ENCODE measurements at places on chromosomes 3 and 15. TPM values are rescaled to one million over a fixed set of nuclear protein-coding genes. Genes with fewer than 3 reads are reported as not detected.
A peak's percentile ranks its signal among the peaks of the same experiment; 100 is the strongest.

- DNase-seq: no peak
These were observed 77.8 kb downstream of the B3GNT5 start for GRCh38 chr3:183330881-183331280.

- DNase-seq: no peak
These were observed 1693.9 kb downstream of the SI start for GRCh38 chr3:163384383-163384782.

Gene SLC22A13
- 4.4 TPM for polyA plus RNA-seq

Gene CFAP20DC
- polyA plus RNA-seq: 5.4 TPM

DNA sequence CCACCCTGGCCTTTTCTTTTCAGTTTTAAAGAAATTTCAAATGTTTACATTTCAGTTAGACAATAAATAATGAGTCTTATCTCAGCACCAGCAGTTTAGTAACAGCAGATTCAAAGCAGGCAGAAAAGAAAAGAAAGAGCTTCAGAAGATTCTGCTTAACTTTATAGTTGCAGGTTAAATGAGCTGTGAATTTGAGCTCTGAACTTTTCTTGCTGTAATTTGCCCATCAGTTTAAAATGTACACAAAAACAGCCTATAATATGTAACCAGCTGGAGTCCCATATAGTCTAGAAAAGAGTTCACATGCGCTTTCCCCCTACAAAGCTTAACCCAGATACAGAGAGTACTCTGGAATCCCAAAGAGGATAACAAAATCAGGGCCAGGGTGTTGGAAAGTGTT, 59.7 kb upstream of the SIAH2 start:
- DNase-seq: no peak

DNA sequence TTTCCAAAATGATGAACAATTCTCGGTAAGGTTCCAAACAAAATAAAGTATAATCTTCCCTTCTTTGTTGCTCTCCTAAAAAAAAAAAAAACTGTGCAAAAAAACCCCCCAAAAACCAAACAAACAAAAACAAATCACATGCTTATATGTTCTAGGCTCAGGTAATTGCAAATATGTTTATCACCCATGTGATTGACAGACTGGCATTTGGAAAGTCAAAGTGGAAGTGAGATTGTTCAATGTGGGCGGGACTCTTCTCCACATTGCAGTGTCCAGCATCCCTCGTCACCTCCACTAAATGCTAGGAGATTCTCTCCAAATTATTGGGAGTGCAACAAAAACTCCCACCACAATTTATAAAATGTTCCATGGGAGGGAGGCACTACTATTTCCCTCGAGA, 57.6 kb upstream of the CACNA1D start:
- no peak for DNase-seq

DNA sequence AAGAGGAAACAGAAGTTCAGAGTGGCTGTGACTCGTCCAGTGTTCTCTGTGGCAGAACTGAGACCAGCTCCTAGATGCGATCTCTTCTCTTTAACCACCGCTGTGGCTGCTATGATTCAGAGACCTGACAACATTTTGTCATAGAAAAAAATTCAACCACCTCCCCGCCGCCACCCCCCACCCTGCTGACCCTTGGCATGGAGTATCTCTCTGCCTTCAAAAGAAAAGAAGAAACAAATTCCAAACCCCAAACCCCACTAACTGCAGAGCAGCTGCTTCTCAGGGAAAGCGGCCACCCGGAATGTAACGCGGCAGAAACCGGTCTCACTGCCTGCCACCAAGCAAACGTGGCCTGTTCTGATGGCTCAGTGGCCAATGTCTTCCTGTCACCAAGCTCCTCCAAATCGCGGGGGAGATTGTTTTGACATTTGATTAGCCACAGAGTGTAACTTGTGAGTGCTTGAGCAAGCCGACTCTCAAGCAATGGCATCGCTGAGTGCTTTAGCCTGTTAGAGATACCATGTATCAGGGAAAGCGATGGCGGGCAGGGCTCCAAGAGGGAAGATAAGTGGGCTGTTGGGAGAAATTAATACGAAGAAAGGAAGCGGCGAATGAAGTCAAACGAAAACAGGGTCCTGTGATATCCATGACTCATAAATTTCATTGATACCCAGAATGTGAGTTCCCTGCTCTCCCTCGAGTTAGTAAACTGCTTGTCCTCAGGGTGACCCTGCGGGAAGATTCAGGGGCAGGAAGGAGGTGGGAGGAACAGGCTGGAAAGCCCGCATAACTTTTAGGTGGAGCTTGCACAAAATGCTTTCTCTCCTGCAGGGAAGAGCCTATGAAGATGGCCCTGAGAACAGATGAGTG, 44.8 kb upstream of the TLE3 start:
- no peak for DNase-seq

Gene SLC22A14
- 1.1 TPM for polyA plus RNA-seq

Gene ATP13A4
- polyA plus RNA-seq: 1.3 TPM

- DNase-seq: no peak
These were observed 3.0 kb upstream of the C3orf52 start for GRCh38 chr3:112083239-112083638.

- DNase-seq: peak; percentile 64
These were observed 37.4 kb downstream of the ZNF860 start for GRCh38 chr3:32018757-32019564.

- DNase-seq: no peak
These were observed 53.7 kb downstream of the RGMA start for GRCh38 chr15:93035092-93035915.

DNA sequence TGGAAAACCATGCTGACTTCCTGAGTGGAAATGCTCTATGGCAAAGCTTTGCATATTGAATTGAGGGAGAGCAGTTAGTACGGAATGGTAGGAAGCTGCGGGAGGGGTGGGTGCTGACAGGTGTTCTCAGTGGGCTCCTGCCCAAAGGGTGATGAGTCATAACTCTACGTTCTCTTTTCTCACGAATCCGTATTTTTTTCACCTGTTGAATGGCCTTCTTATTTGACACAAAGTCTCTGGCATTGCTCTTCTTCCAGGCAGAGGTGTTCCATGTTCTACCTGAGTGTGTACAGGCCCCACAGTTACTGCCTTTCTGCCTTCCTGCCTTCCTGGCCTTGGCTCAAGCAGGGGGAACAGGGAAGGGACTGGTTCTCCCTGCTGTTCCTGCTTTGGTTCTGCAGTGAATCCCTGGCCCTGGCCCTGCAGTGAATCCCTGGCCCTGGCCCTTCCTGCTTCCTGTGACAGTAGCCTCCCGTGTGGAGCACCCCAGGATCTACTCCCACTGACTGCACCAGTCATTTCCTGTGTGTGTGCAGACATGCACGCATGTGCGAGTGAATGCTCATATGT, 31.9 kb downstream of the TRAK1 start:
- DNase-seq: no peak

- no peak for DNase-seq
These were observed 3.6 kb upstream of the ZNF774 start for GRCh38 chr15:90348456-90348855.

DNA sequence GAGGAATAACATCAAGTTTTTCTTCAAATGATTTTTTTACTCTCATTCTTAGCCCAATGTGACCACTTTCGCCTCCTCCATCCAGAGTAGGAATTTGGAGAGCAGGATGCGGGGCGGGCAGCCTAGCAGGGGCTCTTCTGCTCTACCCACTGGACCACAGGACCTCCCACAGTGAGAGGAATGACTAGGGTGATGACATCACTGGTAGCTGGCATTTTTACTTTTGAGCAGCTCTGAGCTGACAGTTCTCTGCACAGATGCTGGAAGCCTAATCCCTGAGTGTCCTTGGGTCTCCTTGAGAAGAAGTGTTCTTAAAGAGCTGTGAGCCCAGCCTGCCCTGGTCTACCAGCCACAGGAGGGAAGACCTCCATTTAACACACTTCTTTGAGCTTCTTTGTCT, 1.4 kb upstream of the HCN4 start:
- DNase-seq: no peak

DNA sequence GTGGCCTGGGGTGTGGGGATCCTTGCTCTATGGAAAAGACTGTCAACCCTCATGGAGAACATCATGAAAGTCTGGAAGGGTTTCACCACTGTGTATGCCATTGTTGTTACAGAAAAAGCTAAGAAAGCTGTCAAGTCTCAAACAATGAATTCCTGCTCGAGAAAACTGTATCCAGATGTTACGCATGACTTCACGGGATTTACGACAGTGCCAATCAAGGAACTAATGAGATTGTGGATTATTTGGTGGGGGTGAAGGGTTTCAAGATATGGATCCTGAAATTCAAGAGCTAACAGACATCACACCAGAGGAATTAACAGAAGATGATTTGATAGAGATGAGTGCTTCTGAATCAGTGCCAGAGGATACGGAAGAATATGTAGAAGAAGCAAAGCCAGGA, 7.8 kb downstream of the PPP1R2 start:
- DNase-seq: no peak
